ENCODE measurements at places on chromosomes 3 and 15.

DNA sequence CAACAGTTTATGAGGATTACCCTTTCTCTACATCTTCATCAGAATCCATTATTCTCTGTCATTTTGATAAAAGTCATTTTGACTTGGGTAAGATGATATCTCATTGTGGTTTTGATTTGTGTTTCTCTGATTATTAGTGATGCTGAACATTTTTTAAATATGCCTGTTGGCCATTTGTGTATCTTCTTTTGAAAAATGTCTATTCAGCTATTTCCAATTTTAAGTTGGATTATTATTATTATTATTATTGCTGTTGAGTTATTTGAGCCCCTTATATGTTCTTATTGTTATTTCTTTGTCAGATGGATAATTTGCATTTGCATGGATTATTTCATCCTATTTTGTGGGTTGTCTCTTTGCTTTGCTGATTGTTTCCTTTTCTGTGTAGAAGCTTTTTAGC lies 421.2 kb upstream of the LMCD1 start:
- no peak for DNase-seq

DNA sequence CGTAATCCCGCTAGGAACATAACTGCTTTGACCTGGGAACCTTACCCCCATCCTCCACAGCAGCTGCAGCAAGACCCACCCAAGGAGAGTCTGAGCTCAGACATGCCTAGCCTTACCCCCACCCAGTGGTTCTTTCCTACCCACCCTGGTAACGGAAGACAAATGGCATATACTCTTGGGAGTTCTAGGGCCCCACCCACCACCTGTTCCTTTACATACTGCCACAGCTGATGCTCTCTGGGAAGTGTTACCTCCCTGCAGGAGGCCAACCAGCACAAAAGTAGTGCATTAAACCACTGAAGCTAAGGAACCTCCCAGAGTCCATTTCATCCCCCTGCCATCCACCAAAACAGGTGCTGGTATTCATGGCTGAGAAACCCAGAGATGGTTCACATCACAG lies 50.6 kb upstream of the AZI2 start:
- no peak for DNase-seq

DNA sequence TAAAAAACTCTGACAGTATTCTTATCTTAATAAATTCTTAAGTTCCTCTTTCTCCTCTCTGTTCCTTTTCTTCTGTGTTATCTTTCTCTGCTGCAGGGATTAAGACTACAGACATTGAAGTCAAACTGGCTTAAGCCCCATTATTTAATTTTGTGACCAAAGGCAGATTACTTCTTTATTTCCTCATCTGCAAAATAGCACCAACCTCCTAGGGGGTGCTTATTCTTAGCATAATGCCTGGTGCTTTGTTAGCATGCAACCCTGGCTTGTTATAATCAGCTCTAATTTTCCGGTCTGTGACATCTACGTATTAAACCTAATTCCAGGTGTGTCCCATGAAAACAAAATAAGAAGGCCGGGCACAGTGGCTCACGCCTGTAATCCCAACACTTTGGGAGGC lies 23.8 kb downstream of the SEMA6D start:
- DNase-seq: no peak

DNA sequence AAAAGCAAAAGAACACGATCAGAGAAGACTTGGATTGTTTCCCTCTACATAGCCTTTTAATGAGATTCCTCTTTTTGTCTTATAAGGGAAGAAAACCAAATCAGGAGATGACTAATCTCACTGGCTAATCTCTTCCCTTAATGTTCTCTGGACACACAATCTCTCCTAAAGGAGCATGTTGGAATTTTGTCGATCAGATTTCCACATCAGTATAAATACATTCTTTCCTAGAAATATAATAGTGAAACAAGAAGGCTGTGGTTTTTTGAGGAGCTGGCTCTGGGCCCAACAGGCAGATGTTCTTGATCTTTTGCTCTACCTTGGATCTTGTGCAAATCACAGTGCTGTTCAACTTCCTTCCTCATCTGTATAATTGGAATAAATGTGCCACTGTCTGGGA lies 94.0 kb downstream of the GTPBP8 start:
- DNase-seq: peak; percentile 70

DNA sequence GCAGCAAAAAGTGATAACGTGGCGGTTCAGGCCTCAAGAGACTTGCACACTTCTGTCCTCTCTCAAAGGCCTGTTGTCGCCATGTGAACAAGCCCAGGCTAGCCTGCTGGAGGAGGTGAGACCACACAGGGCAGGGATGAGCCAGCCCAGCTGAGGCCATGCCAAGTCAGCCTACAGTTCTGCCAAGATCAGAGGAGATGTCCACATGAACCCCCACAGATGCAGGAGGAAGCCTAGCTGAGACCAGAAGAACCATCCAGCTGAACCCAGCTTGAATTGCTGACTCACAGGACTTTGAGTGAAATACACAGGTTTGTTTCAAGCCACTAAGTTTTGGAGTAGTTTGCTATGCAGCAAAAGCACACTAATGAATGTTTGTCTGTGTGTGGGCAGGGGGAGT lies 50.3 kb upstream of the SEC13 start:
- no peak for DNase-seq

- no peak for DNase-seq
Observed at GRCh38 chr3:127182431-127182830, 10.5 kb upstream of the PRR23E start.

- DNase-seq: no peak
Observed at GRCh38 chr15:38623744-38624143, 59.1 kb upstream of the RASGRP1 start.

DNA sequence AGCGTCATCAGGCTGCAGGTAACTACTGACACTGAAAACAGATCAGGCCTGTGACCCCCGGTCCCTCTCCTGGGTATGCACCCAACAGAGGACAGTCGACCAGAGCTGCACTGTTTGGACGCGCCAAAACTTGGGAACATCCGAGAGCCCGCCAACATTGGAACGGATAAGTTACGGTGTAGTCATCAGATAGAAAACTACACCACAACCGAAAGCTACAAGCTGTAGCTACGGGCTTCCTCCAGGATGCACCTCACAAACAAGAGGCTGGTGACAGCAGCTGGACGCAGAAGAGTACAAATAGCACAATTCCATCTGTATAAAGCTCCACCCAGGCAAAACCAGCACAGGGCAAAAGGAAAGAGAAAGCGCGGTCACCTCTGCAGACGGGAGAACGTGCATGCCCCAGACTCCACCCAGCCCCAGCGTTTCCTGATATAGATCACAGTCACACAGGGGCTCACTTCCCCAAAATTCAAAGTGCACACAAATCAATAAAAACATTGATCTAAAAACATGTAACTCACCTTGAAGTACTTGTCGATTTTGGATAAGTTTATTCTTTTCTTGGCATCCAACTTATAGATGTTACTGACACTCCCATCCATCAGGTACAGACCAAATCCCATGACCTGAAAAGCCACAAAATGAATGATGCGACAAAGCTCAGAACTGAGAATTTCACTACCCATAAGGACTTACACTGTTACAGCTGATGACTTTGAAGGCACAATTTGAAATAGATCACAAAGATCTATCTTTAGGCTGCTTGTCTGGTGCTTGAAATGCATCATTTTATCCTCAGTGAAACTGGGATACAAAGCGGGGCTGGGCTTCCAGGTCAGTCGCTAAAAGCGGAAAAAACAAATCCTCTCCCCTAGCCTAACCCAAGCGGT lies 43.3 kb downstream of the CYFIP1 start:
- no peak for DNase-seq

DNA sequence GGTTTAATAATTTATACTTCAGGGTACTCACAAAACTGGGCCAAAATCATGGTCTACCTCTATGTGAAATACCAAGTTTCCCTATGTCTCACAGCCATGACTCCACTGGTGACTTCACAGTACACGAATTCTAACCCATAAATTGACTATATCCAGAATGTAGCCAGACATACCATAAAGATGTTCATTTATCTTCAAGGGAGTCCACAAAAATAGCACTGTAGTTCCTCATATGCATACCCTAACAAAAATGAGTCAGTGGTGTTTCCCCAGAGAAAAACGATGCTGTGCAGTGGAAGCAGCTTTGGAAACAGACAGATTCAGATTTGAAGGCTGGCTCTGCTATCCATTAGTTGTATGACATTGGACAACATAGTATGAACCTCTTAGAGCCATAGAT lies 438.8 kb downstream of the FHIT start:
- DNase-seq: no peak

DNA sequence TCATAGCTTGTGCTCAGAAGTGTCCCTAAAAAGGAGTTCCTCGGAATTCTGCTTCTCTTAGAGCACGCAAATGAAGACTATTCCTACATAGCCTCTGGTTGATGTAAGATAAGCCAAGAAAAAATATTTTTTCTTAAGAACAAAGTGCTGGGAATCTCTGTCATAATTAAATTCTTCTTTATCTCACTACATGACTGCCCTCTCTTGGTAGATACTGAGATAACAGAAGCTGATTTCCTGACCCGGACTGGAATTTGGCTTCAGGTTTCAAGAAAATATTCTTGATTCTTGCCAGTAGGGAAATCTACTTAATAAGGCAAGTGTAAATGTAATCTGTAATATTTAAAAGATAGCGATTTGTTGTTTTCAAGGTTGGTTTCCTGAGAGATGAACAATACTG lies 31.3 kb upstream of the SETMAR start:
- peak; percentile 57 for DNase-seq

GRCh38 chr3:112670824-112671223 lies 29.9 kb upstream of the CCDC80 start:
- DNase-seq: no peak

GRCh38 chr15:64046421-64047153 lies at the start of gene DAPK2:
Gene DAPK2 (minus strand): TSS chr15:64046485. CDS start chr15:64040261, 6,224 bp downstream.
- DNase-seq: no peak

DNA sequence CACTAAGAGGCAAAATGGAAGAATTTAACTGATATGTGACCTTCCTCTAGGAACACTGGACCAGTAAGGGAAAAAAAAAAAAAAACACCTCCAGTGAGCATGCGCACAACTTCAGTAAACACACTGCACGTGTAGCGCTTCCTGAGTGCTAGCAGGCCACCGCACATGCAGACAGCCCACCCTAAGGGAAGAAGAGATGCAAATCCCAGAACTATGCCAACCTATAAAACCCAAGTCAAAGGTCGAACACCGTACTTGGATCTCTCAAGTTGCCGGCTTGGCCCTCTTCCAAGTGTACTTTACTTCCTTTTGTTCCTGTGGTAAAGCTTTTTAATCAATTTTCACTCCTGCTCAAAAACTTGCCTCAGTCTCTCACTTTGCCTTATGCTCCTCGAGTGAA lies 64.5 kb upstream of the CADPS start:
- no peak for DNase-seq

- no peak for DNase-seq
Observed at GRCh38 chr3:108181172-108181571, 41.1 kb downstream of the IFT57 start.

- no peak for DNase-seq
Observed at GRCh38 chr3:195072916-195073564, 197.9 kb downstream of the XXYLT1 start.

GRCh38 chr3:50609763-50610085 lies 1.9 kb downstream of the CISH start:
- DNase-seq: no peak

DNA sequence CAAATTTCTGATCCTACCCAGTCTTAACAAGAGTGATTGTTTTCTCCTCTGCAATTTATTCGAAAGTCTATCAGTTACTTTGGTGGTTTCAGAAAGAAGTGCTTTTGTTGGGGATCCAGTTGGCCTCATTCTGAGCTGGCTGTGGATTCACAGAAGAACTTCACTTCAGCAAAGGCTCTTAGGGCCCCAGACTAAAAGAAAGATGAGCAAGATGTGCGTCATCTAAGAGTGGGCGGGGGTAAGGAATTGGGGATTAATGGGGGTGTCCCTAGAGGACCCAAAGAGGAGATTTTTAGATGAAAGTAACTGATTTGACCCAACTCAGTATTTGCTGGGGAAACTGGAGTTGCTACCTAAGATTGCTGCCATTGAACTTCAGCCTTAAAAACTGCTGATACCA lies 63.9 kb upstream of the TSEN2 start:
- no peak for DNase-seq

DNA sequence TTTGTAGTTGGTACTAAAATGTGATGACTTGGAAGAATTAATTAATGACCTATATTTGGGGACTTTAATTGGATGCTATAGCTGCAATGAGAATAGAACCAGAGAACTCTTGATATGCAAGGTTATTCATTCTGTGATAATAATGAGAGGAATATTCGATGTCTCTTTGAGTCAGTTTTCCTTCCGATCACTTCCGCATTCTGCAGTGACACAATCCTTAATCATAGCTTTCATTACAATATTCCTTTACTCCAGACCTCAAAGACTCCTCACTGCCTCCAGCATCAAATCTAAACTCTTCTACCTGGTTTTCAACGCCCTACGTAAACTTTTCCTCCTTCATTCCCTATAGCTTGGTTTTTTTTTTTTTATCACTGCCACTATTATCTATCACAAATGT lies 21.6 kb downstream of the B3GNT5 start:
- no peak for DNase-seq

Measured in H4 (cell line).